ENCODE measurements at places on chromosomes 1 and 21.
A peak's percentile ranks its signal among the peaks of the same experiment; 100 is the strongest.

DNA sequence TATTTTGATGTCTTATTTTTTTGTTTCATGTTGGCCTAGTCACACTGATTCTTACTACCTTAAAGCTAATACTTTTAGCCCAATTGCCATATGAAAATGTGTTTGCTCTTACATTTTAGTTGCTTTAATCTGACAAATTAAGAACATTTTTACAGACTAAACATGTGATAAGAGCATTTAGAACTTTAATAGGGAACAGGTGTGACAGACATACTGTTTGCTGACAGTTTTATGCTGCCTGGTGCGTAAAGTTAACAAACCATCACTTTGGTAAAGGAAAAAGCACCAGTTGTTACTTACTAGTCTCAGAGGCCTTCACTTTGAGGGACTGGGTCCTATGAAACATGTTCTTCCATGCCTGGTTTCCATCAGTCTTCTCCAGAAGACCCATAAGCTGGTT, 14.7 kb downstream of the CMPK1 start:
- no peak for DNase-seq

DNA sequence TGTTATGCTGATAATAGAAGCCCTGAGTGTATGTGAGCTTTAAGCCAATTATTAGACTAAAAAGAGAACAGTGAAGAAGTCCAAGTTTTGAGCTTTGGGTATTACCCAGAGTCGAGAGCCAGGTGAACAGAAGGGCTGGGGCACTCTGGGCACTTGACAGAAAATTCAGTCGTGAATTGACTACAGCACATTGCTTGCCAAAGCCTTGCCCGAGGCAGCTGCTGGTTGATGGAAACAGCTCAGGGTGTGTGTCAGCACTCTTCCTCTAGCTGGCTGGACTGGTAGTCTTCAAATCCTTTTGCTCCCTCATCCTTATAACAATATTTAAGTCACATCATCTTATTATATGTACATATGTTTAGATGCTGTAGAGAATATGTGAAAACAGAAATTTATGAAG, 21.3 kb downstream of the PDE4B start:
- peak; percentile 72 for DNase-seq

- DNase-seq, result no peak
Observed at GRCh38 chr1:207221934-207222351, 99.5 kb upstream of the CD55 start.

GRCh38 chr1:101196668-101197067, 40.2 kb upstream of the S1PR1 start:
- no peak for DNase-seq

DNA sequence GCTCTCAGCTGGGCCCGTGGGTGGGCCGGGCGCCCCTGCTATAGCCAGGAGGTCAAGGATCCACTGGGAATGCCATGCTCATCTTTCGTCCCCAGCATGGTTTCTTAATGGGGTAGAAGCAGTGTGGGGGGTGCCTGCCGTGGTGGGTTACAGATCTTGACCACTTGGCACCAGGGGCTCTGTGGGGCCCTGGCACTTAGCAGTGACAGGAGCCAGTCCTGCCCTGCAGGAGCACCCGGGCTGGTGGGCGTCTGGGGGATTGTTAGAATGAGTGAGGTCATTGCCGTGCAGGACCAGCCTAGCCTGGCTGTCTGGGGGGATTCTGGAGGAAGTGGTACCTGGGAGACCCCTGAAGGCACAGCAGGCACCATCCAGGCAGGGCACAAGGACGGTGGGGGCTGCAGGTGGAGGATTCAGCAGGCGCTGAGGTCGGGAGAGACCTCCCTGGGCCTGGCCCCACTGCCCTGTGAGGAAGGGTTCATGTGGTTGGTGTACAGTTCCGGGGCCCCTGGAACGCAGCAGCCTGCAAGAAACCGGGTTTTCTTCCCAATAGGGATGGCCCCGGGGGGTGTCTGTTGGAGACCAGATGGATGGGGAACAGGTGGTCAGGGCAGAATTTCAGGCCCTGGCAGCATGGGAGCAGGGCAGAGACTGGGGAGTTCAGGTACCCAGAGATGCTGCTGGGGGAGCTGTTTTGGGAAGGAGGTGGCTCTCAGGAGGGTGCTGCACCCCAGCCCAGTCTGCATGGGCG, 4.8 kb downstream of the AIRE start:
- DNase-seq, result no peak

DNA sequence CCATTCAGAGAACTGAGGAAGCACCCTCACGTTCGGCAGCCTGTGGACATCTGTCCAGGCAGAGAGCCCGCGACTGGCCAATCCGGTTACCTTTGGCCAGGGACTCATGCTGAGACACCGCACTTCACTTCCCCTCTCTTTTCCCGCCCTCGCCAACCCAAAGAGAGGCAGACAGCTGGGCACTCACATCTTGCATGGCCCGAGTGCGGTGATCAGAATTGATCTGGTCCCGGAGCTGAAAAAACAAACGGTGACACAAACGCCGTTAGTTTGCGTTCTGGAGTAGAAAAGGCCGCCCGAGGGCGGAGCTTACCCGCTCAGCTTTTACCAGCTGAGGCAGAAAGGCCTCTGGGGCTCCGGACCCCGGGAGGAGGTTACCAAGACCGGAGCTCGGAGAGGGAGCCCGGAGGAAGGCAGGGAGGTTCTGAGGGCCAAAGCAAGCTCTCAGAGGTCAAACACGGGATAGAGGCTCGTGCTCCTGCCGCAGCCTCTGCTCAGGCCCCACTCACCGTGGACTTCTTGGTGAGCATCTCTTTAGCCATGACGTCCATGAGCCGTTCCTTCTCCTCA, 376 bp downstream of the SF3A3 start:
- peak; percentile 65 for DNase-seq

GRCh38 chr1:86696522-86696921, 7.9 kb upstream of the SH3GLB1 start:
- DNase-seq, result peak; percentile 28

DNA sequence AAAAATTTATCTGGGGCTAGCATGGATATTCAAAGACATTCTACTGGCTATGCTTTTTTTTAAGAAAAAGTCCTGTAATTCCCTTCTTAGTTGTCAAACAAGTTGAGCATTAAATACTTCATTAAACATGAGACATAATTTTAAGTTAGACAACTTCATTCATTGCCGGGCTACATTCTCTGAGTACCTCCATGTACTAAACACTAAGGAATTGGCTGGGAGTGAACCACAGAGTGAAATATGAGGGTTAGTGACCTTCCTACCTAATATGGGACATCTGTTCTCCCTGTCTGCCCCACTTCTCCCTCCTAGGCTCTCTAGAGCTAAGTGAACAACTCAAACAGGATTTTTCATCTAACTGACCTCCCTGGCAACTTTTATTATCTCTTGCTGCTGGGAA, 370.4 kb downstream of the VAV3 start:
- peak; percentile 48 for DNase-seq

GRCh38 chr1:171420810-171421209, 64.5 kb upstream of the PRRC2C start:
- DNase-seq, result no peak
